Esophagus squamous epithelium (tissue), 5 donors: ENCODE measurements at places on chromosomes 4 and X.

DNA sequence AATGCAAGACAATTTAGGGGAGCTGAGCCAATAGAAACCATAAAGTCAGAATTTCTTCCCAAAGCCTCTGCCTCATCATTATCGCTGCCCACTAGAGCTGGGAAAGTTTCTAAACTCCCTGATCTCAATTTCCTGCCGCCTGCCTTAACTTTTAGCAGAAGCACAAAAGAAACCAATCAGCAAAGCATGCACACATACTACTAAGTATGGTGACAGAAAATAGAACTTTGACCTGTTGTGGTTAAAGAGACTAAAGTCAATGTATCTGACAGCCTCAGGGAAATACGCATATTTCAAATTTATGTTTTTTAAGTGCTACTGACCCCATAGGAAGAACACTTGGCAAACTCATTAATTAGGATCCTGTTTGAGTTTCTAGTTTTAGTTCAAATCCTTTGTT, 10.1 kb downstream of the STK26 start:
- no peak for DNase-seq

- no peak for DNase-seq
These were observed 97.4 kb downstream of the NLGN4X start for GRCh38 chrX:6131287-6131686.

DNA sequence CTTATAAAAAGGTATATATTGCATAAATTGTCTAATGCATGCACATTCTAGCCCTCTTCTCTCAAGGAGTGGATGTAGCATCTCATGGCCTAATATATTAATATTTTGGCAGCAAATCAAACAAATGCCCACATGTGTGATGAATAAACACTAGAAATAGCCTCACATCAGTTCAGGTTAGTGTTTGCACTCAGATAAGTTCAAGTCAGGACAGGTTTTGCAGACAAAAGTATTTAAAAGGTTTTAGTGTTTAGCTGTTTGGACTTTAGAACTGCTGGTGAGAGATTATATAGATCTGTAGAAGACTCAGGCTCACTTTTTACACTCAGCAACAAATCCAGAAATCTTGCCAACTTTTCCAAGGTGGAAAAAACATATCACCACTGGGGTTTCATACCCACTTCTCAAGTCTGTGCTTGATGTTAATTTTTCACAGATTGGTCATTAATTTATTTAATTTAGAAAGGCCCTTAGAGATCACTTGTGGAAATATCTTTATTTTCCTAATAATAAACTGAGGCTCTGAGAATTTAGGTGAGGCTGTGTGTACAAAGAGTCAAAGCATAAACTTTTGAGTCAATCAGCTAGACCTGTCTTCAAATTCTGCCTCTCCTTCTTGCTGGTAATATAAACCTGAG, 362.6 kb downstream of the GASK1B start:
- DNase-seq = no peak

DNA sequence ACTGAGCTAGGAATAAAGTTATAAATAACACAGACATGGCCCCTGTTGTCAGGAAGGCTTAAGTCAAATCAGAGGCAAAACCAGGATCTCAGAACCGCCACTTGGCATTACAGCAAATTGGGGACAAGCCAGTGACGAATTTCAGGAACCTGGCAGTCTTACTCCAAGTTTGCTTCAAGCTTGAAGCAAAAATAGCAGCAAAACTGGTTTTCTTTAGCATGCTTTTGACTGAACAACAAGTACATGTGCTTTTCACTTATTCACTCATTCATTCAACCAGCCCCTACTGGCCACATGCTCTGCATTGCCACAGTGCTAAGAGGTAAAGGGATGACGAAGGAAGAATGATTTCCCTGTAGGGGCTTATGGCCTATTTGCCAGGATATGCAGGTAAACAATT, 253.9 kb upstream of the PPARGC1A start:
- DNase-seq = no peak

DNA sequence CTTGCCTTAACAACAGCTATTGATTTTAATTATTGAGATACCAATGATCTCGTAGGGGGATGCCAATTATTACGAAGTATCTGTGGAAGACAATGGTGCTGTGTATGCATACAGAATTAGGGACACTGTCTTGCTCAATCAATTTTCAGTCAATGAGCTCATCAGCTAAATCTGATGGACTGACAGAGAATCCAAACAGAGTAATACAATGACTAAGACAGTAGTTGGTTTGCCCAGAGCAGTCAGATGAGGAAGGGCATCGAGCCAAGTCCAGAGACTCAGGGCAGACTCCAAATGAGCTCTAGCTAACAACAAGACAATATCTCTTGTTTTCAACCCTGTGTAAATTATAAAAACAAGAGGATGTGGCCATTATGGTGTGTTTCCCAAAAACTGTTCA, 14.7 kb upstream of the GSX2 start:
- no peak for DNase-seq

- no peak for DNase-seq
These were observed 12.0 kb upstream of the EXOC1L start for GRCh38 chr4:55807556-55807955.

- no peak for DNase-seq
These were observed 142.1 kb downstream of the PDGFRA start for GRCh38 chr4:54371173-54371572.

DNA sequence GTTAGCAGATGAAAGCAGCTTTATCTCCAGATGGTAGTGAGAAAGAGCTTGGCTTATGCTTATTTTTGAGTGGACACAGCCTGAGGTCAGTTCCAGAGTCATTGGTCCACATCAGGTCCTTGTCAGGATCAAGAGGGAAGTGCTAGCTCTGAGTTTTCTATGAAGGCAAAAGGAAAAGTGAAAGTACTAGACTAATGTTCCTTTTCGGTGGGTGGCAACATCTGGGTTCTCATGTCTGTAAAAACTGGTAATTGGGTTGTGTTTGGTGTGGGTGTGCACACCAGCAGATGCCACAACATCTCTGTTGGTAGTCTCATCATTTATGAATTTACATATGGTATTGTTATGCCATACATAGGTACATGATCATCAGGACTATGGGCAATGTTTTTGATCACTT, 210.5 kb downstream of the PWWP3B start:
- DNase-seq = no peak

DNA sequence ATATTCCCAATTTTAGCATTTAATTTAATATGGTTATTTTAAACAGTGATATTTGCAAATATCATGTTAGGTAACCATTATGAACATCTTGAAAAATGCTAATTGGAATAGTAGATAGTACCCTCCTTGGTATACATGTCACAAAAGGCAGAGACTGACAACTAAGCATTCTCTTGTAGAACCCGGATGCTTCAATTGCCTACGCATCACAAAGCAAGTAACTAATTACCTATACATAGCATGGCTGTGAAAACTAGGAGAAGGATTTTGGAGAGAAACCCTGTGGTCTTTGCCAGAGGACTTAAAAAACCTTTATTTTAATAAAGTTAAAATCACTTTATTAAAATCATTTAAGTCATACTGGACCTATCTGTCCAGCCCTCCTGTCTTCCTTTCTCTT, 764.1 kb upstream of the TENM3 start:
- no peak for DNase-seq

DNA sequence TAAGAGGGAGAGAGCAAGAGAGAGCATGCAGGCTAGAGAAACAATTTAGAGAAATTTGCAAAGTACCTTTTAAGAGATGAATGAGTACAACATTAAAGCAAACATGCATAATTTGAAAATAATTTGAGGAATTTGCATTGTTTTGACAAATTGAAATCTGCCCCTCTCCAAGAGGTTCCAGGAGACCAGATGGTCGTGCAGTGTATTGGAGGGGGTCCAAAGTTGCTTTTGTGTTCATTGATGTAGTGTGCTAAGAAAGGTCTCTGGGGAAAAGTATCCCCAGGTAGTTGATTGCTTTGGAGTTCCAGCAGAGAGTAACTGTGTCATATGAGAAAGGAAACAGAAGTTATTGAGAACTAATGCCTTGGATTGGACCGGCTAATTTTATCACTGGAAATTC, 635.0 kb upstream of the TENM3 start:
- DNase-seq = no peak

GRCh38 chr4:11698033-11698432, 269.3 kb upstream of the HS3ST1 start:
- no peak for DNase-seq

DNA sequence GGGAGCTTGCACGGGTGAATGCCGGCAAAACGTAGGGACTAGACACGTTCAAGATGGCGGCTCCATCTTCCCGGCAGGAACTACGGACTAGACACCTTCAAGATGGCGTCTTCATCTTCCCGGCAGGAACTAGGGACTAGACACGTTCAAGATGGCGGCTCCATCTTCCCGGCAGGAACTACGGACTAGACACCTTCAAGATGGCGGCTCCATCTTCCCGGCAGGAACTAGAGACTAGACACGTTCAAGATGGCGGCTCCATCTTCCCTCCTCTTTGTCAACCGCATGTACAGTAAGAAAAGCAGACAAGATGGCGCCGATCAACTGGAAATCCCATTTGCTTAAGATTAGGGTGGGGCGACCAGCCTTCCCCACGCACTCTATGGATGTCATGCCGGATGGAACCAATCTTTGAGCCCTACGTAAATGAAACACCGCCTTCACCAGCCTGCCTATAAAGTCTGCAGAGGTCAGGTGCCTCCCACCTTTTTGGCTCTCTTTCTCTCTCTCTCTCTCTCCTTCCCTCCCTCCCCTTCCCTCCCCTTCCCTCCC, 222.4 kb downstream of the CRLF2 start:
- DNase-seq = peak; percentile 77

- no peak for DNase-seq
These were observed 99.6 kb downstream of the FAM53A start for GRCh38 chr4:1584498-1584897.

GRCh38 chr4:2172161-2172560, 69.8 kb downstream of the HAUS3 start:
- no peak for DNase-seq

- DNase-seq = no peak
These were observed 106.0 kb downstream of the IQCM start for GRCh38 chr4:149709640-149710039.

GRCh38 chrX:46912603-46913491, 626 bp downstream of the JADE3 start:
- no peak for DNase-seq

- DNase-seq = no peak
These were observed 10.8 kb downstream of the WFS1 start for GRCh38 chr4:6280365-6280996.

DNA sequence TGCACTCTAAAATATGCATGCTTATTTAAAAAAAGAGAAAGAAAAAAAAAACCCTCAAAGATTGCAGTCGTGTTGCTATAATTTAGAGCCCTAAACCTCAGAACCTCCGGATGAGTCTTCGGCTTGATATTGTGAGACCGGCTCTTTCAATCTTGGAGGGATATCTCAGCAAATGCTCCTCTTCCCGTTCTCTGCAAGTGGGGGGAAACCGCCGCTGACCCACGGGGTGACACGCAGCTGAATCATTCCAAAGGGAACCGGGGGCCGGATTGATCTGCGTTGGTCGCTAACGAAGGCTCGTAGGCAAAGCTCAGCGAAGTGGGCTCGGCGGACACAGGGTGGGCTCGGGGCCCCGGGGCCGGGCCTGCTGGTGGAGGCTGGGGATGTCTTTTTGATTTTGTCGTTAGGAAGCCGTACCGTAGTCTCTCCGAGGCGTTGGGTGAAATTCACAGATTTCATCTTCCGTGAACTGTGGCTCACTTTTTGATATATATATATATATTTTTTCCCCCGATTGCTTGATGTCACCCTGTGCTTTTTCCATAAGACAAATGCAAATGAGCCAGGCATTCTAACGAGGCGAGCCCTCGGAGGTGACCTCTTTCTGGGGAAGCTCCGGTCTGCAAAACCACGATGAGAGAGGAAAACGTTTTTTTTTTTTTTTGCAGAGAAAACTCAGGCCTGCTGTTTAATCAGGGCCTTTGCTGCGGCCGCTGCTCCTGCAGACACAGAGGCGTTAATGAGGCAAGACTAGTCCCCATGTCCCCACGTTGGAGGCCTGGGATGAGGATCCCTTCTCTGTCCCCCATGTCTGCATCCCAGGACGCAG, 110.7 kb upstream of the PPP2R3B start:
- no peak for DNase-seq

GRCh38 chr4:2831611-2832308, 11.9 kb upstream of the ADD1 start:
- DNase-seq = no peak

DNA sequence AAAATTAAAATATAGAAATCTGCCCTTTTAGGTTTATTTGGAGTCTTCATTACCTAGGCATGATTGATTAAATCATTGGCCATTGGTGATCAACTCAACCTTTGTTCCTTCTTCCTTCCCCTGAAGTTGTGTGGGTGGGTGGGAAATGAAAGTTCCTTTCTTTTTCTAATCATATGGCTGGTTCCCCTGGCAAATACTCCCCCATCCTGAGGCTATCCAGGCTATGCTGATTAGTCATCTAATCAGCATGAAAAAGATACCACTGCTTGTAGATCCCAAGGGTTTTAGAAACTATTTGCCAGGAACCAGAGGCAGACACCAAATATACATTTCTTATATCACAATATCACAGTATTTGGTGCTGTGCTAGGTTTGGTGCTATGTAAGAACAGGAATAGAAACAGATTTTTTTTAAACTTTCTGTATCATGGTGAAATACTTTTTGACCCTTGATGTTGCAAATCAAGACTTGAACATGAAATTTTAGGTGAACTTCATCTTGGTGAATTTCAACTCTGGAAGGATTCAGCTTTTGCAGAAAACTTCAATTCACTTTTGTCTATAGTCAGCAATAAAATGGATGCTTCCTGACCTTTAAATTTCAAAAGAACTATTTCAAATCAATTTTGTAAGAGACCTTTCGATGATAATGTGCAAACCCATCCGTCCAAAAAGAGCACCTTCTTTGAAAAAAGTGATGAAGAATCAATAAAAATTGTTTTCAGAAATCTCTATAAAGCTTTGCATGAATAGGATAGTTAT, 71.1 kb downstream of the CCSER1 start:
- no peak for DNase-seq

GRCh38 chr4:3124070-3124767, 49.7 kb downstream of the HTT start:
- DNase-seq = no peak

- DNase-seq = no peak
These were observed 6.6 kb downstream of the TIMM17B start for GRCh38 chrX:48890934-48891401.
